ENCODE measurements at places on chromosomes 5 and 9.
A peak's percentile ranks its signal among the peaks of the same experiment; 100 is the strongest.

- DNase-seq, result no peak
These were observed 30.5 kb upstream of the MAP1B start for GRCh38 chr5:72076621-72077300.

- DNase-seq, result peak; percentile 78
These were observed 72.8 kb upstream of the ASTN2 start for GRCh38 chr9:117487555-117488175.

- DNase-seq, result no peak
These were observed 18.7 kb upstream of the PSD2 start for GRCh38 chr5:139776861-139777260.

- DNase-seq, result no peak
These were observed 393.0 kb downstream of the TMEM167A start for GRCh38 chr5:82684165-82684564.

DNA sequence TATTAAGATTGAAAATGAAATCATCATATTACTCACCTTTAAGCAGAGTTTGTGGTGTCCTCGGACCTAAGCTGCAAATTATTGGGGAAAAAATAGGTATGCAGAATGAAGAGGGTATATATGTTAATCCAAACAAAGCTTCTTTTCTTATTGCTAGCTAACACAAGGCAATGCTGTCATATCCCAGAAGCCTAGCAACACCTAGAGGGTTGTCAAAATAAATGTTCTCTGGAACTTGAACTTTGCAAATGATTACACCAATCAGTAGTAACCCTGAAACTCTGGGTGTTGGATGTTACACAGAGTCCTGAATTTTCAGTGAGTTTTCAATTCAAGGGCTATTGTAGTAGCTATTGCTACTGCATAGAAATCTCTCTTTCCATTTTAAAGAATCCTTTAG is at the start of gene C6:
TSS of gene C6 (minus strand) at position 193 of the 400 bp plus-strand sequence. CDS start 10,302 bp downstream, outside the sequence.
- no peak for DNase-seq

GRCh38 chr5:102986074-102986473 is 133.9 kb downstream of the GIN1 start:
- DNase-seq, result no peak

DNA sequence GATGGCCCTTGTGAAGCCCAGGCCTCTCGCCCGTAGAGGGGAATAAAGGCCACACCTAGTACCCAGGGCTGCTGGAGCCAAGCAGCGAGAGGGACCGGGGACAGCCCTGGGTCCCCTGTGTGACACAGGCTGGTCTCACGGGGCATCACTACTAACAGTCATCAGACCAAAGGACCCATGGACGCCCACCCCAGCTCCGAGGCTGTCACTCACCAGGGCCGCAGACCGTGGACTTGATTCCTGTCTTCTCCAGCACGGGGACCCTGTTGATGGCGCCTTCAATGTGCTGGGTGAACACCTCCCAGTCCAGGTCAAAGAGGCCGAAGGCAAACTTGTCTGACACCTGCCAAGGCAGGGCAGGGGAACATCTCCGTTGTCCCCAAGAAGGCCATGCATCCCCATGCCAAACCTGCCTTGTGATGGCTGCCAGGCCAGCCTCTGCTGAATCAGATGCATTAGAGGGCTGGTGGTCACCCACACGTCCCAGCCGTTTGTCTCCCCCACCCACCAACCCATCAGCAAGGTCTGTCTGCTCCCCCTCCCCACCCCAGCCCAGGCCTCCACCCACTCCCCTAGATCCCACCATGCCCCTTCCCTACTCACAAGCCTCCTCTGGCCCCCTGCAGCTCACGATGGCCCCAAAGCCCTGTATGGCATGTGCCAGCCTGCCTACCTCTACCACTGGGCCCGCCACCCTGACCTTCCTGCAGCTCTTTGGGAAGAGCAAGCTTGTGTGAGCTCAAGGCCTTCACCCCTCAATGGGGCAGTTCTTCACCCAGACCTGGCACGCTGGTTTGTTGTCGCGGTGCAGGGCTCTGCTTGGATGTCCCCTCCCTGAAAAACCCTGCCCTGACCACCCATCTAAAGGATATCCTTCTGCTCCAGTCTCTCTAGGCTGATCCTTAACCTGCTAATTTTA is 20.8 kb downstream of the SARDH start:
- no peak for DNase-seq

GRCh38 chr9:127005770-127006314 is 91.3 kb downstream of the RALGPS1 start:
- DNase-seq, result no peak

DNA sequence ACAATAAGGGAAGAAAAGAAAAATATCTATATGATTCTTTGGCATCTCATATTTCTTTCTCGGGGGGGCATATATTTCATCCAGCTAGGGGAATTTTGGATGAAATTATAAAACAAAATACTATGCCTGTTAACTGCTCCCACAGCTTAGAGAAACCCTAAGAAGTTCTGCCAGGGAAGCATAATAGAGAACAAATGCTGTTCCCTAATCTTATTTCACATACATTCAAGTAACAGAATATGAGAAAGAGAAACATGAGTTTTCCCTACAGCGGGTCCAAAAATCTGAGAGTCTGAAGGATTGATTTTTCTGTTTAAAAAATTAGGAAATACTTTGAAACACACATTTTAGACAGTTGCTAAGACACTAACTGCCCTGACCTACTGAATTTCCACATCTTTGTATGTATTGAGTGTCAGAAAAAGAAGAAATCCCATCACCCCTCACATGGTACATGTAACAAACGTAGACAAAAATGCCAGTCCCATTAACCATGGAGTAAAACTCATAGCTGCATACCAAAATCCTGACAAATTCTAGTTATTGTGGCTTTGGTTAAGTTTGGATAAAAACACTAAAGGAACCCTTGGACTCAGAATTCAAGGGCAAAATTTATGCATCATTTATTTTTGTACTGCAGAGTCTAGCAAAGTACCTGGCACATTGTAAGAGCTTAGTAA is 620.2 kb upstream of the DMAC1 start:
- no peak for DNase-seq

- DNase-seq, result peak; percentile 34
These were observed 379.1 kb downstream of the DMRT2 start for GRCh38 chr9:1429297-1429696.

GRCh38 chr9:128099231-128099931 is 28.1 kb downstream of the PTGES2 start:
- no peak for DNase-seq

DNA sequence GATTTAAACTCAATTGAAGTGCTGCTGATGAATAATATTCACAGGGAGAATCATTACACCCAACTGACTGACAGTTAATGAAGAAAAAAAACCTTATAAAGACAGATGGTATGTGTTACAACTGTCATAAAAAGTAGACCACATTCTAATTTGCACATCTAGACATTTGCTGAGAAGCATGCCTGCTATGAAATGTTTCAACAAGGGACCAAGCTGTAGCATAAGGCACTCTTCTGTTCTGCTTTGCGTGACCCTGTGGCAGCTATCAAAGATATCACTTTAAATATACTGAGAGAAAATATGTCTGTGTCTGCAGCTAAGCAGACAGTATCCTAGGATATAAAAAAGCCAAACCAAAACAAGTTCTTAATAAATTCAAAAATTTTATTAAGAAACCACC is 153.7 kb downstream of the TMEM232 start:
- DNase-seq, result no peak

- no peak for DNase-seq
These were observed 21.3 kb upstream of the SLC31A2 start for GRCh38 chr9:113129466-113129865.

DNA sequence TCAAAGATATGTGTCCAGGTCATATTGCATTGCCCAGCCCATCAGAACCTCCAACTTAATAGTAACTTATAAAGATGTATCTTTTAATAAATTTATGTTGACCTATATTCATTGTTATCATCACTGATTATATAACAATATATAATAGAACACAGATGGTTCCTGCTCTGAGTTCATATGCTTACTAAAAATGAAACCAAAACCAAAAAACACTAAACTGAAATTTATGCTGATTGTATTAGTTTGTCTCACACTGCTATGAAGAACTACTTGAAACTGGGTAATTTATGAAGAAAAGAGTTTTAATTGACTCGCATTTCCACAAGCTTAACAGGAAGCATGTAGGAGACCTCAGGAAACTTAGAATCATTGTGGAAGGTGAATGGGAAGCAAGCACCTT is 462.5 kb upstream of the TYRP1 start:
- no peak for DNase-seq

DNA sequence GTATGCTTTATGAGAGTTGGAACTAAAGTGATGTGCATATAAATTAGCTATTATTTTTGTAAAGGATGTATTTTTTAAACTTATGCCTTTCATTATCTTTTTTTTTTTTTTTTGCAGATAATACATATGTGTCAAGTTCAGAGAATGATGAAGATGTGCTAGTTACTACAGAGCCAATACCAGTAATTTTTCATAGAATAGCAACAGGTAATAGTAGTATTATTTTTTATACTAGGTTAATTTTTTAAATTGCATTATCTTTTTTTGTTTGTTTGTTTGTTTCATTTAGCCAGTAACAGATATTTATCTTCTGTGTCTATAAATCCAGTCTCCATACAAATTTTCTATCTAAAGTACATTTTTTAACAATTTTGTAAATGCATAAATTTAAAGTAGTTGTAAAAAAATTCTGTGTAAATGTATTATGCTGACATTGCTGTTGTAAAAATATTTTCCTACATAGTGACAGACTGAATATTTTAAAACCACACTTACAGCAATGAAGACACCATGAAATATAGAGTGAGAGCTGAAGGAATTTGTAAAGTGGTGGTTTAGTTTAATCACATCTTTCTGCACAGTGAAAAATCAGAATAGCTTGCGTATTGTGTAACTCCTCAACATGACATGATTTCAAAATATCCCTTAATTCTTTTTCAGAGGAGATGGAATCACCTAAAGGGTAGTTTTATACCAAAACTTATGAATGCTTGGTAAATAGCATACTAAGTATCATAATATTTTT is 93.3 kb downstream of the PARP8 start:
- no peak for DNase-seq

DNA sequence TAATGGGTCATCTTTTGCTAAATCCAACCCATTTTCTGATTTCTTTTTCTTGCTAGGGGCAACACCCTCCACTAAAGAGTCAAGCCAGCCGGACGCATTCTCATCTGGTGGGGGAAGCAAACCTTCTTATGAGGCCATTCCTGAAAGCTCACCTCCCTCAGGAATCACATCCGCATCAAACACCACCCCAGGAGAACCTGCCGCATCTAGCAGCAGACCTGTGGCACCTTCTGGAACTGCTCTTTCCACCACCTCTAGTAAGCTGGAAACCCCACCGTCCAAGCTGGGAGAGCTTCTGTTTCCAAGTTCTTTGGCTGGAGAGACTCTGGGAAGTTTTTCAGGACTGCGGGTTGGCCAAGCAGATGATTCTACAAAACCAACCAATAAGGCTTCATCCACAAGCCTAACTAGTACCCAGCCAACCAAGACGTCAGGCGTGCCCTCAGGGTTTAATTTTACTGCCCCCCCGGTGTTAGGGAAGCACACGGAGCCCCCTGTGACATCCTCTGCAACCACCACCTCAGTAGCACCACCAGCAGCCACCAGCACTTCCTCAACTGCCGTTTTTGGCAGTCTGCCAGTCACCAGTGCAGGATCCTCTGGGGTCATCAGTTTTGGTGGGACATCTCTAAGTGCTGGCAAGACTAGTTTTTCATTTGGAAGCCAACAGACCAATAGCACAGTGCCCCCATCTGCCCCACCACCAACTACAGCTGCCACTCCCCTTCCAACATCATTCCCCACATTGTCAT is 72.0 kb downstream of the NUP214 start:
- no peak for DNase-seq

- DNase-seq, result no peak
These were observed 1.1 kb downstream of the GPBP1 start for GRCh38 chr5:57174890-57175510.

- no peak for DNase-seq
These were observed 23.5 kb downstream of the MED10 start for GRCh38 chr5:6354848-6355247.

DNA sequence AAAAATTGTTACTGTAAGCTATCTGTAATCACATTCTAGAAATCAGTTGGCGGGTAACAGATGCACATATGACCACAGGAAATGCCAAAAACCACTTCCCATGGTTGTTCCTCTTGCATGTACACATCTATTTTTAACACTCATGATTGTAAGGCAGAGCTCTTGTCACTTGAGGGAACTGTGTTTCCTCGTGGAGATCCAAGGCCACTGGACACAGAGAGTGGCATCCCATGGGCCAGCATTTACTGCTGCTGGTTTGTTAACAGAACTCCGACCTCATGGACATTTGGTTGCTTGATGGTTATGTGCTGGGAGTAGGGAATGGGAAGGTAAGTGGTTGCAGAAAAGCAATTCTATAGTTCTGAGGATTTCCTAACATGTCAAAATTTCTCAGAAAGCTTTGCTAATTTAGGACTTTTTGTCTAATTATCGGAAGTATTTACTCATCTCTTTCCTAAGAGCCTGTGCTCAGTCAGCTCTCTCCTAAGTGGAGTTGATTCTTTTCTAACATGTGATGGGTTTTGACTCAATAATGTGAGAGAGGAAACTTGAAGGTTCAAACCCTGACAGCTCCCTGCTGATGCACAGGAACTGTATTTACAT is 202.0 kb upstream of the NR3C1 start:
- DNase-seq, result no peak

DNA sequence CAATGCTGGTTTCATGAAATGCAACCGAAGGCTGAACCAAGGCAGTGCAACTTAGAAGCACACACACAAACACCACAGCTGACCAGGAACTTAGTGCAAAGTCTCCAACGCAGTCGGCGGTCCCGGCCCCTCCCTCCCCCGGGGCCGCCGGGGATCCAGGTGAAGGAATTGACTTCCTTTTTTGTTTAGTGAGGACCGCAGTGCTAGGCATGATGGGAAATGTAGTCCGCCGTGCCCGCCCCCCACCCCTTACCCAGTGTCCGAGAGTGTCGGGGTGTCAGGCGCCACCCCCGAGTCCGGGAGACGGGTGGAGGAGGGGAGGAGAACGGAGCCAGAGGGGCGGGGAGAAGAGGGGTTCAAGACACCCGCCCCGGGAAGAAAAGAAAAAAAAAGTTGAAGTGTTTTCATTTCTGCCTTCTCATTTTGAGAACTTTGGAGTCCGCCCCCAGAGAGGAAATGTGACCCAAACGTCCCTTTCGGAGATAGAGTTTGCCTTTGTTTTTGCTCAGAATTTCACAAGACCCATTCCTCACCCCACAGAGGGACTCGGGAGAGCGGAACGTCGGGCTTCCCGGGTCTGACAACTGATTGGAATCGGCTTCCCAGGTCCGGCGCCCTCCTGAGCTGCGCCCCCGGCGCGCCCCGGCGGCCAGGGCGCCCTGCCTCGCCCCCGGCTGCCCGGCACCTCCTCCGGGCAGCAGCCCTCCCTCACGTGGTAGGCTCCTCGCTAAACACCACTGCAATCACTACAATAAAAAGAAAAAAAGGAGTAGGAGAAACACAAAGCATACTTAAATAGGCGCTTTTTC is 2.0 kb downstream of the IER5L start:
- peak; percentile 19 for DNase-seq

- no peak for DNase-seq
These were observed 652.2 kb upstream of the WWC1 start for GRCh38 chr5:167639273-167639672.
